CD8-positive, alpha-beta memory T cell (primary cell): ENCODE measurements at places on chromosomes 3 and 15. TPM values are rescaled to one million over a fixed set of nuclear protein-coding genes. Genes with fewer than 3 reads are reported as not detected.

Gene SSR3
- total RNA-seq = 171 TPM

Gene UBA7
- 58.3 TPM for total RNA-seq

Gene RTP4
- total RNA-seq = 3.1 TPM

Gene MTMR10
- 17.3 TPM for total RNA-seq

Gene MAP2K5
- 21.4 TPM for total RNA-seq

Gene CORO2B
- not detected for total RNA-seq

Gene GOLGA8J
- total RNA-seq = 0.11 TPM

Gene SEC22A
- 21.6 TPM for total RNA-seq

Gene EXD1
- total RNA-seq = not detected

Gene RHOV
- total RNA-seq = 0.40 TPM

DNA sequence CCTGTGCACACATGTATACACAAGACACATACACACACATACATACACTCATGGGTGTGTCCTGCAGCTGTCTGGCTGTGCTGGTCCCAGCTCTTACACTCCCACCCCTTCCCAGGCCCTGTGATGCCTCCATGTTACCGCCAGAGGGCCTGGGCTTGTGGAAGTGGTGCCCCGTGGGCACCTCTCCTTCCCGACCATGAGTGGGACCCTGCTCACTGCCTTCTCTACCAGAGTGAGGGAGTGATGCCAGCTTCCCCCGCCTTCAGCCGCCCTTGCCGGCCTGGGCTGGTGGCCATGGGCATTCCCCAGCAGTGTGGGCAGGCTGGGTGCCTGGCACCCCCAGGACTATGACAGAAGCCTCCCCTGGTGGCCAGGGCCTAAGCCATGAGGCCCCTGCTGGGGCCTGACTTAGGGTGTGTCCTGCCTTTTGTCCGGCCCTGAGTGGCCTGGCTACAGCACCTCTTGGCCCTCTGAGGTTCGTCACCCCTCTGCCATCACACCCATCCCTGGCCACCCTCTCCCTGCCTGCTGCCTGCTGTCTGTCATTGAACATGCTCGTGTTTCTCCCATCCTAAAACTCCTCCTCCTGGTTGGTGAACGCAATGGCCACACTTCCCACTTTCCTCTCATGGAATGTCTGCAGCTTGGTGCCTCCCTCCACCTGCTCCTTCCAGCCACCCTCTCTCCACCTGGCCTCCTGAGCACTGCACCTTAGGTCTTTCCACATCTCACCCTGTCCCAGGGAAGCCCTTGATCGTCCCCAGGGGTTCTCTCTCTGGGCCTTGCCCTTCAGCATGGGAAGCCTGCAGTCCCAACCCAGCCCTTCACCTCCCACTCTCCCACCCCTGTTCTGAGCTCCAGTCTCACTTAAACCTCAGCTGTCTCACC, 14.6 kb downstream of the HDAC11 start:
- DNase-seq = no peak

DNA sequence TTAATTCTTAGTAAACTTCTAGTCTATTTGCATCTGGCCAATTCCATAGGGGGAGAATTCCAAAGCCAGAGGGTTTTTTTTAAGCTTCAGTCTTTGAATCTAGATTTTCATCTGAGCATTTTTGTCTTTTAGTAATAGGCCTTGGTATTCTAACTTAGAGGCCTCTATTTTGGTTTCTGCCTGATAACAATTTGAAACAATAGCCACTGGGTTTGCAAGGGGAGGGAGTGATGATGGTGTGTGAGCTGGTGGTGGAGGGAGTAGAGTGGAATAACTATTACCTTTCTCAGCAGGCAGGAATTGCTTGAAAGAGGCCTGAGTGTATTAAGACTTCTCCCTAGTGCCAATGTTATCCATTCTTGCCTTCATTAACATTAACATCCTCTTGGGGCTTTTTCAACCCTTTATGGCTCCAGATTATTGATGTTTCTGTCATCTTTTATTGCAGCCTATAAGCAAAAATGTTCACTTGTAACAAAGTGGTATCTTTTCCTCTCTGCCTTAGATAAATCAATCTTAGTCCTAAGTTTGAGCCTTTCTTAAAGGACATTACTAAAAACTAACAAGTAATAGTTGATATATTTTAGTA, 26.5 kb upstream of the TCF12 start:
- DNase-seq = no peak

- DNase-seq = no peak
Measured at GRCh38 chr3:123147754-123148535, 53.8 kb upstream of the SEC22A start.

GRCh38 chr15:82138306-82138705, 92.5 kb upstream of the MEX3B start:
- DNase-seq = no peak

DNA sequence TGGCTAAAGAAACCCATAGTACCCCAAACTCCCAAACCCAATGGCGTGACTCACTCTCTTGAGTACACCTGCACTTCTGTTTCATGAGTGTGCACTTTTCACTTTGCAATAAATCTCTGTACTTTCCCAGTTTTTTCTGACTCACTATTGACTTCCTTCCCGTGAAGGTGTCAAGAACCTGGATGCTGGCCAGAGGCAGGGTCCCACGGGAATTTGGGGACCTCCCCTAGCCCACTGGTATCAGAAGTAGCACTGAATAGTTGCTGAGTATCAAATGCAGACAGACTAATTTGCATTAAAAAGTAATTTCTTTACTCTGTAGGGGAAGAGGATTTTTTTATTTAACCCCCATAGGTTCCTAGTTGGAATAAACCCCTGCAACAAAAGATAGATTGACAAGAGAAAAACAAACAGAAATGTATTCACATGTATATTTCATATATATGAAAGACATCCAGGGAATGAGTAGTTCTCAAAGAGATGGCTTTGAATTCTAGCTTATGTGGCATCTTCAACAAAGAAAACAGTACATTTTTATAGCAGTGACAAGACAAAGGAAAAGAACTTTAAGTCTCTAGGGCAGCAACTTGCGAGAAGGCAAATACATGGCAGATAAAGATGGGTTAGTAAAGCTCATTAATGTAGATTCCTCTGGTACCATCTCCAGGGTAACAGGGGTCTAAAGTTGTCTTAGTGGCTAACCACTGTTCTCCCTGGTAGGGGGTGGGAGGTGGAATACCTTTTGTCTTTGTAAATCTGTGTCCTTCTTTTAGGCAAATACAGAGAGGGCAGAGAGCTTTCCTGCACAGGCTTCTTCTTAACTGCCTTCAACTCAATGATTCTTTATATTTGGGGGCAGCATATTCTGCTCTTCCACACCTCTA, 385.5 kb upstream of the PDZRN3 start:
- no peak for DNase-seq

DNA sequence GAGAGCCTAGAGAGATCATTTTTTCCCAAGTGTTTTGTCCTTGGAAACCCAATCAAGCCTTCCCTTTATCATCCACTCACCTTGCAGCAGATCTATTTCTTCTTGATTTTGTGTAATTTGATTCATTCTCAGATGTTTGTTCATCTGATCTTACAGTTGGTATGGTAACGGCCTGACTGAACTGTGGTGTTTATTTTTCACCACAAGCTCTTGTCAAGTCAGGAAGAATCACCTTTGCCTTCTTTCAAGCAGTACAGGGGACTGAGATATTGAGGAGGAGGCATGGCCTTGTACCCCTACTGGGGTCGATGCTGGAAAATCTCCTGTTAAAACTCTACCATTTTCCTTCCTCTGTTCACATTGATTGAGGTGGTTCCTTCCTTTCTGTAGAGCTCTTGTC, 361.4 kb upstream of the CFAP20DC start:
- no peak for DNase-seq

DNA sequence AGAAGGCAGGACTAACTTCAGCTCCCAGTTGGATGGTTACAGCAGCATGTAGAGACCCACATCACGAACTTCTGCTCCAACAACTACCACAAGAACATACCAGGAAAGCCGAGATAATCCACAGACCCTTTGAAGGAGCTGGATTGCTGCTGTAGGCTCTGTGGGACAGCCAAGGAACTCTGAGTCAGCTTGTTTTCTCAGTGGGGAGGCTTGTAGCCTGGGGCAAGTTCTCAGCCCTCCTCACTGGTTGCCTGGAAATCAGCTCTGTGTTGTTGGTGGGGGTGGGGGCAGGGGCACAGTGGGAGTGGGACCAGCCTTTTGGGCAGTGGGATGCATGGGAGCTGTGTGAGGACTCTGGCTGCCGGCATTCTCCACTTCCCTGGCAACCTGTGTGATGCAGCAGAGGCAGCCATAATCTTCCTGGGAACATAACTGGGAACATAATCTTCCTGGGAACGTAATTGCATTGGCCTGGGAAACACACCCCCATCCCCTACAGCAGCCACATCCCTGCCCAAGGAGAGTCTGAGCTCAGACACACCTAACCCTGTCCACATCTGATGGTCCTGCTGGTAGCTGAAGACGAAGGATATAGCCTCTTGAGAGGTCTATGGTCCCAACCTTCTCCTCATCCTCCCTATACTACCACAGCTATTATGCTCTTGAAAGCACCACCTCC, 153.1 kb downstream of the PEAK1 start:
- no peak for DNase-seq

DNA sequence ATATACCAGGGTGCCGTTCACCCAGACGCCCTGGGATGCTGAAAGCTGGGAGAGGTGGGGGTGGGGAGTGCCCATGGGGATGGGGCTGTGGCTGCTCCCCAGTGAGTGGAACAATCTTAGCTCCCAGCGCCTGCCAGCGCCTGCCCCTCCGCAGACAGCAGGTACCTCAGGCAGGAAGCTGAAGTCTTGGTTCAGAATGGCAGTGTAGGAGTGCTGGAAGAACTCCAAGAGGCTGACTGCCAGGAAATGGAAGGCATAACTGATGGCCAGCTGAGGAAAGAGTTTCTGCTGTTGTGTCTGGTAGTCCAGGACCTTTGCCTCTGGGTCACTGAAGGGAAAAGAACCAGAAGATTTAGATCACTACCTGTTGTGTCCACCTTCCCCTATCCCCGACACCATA, 8.4 kb downstream of the ACOX2 start:
- DNase-seq = no peak

DNA sequence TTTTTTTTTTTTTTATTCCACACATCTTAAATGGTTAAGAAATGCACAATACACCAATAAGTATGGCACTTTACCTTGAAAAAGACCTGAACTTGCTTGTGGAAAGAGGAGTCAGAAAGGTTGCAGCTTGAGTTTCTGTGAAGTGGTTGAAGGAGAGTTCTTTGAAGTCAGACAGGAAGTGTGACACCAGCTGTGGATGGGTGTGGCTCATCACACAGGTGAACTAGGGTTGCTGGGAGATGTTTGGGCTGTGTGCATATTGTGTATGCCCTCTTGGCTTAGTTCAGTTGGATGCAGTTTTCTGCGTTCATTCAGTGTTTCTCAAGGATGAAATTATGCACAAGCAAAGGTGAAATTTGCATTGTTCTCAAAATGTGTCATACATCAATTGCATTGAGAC, 6.3 kb downstream of the AEN start:
- DNase-seq = peak; percentile 86

GRCh38 chr15:42603978-42604377, 28.6 kb downstream of the STARD9 start:
- DNase-seq = no peak

DNA sequence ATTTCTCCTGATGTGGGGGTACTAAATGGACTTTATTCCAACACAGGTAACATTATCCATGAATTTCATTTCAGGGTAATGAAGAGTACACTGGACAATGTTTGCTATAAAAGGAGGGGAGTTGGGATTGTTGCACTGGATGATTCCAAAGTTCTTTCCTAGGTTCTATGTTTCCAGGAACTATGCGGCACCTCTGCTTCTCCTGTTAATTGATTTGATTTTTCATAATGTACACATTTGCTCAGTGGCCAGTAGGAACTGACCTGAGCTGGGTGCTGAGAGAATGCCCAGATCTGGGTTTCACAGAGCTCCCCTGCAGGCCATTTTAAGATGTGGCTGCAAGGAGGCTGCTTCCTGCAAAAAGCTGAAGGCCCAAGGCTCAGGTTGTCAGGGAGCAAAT, 171.7 kb downstream of the KLF13 start:
- DNase-seq = no peak

- no peak for DNase-seq
Measured at GRCh38 chr3:172654470-172654869, 56.4 kb downstream of the NCEH1 start.

DNA sequence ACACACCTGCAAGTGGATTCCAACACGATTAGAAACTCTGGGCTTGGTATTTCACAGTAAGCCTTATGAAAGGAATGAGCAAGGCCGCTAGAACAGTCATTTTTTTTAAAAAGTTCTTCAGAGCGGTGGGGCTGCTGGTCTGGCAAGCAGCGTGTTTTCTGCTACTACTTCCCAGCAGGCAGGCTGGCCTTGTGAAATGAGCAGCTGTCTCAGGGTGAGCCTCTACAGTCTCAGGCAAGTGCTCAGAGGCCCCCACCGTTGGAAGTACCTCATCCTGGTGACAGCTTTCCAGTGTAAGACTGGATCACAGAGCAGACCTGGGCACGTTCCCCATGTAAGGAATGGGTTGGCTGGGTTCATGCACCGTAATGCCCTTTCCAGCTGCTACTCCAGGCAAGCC, 119.2 kb downstream of the LRIG1 start:
- DNase-seq = no peak

GRCh38 chr3:186705882-186706780, 11.0 kb upstream of the KNG1 start:
- no peak for DNase-seq

GRCh38 chr3:81938681-81939080, 177.2 kb upstream of the GBE1 start:
- no peak for DNase-seq

DNA sequence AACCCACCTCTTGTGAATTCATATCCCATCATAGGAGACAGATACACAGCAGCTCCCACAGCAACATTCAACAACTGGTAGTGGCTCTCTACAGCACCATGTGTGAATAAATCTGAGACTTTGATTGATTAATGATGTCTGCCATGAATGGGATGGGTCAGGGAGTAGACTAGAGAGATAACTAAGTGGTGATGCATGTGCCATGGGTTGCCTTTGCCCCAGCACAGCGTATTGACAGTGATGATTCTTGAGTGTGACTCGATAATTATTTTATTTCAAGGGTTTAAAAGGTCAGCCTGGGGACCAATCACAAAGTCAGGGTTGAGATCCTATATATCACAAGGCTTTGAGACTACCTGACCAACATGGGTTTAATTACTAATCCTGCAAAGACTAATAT, 295.9 kb downstream of the PTPRG start:
- no peak for DNase-seq

DNA sequence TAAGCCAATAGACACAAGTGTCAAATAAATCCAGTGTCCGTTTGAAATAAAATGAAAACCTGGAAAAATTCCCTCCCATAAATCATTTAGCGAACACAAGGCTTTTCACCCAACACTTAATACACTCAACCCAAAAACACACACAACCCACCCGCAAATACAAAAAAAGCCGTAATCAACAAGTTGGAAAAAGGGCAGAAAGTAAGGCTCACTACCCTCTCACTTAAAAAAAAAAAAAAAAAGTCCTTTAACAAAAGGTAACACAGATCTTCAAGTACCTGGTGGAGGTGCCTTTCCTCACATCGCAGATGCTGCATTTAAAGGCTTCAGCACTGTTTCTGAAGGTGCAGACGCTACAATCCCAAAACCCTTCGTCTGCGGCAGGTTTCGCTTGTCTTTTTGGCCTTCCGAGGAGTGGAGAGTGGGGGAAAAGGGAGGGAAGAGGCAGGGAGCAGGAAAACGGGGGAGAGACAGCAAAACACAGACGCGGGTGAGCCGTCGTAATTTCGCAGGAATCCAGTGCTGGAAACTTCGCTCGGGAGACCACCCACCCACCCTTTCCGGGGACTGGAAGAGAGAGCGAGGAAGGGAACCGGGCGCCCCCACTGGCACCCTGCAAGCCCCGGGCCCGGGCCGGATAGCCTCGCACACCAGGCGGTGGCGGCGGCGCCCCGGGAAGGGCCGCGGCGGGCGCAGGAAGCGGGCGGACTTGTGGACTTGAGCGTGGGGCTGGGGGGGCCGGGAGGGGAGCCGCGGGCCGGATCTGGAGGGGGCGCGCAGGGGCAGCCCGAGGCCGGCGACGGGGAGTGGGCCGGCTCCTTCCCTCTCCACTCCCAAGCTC, 401.8 kb downstream of the SHQ1 start:
- peak; percentile 47 for DNase-seq
